ENCODE measurements at places on chromosomes 12 and 14.

- no peak for DNase-seq
Measured at GRCh38 chr14:72443991-72444441, 449.9 kb downstream of the DPF3 start.

GRCh38 chr14:47919997-47920396 is 244.6 kb upstream of the MDGA2 start:
- DNase-seq = no peak

- no peak for DNase-seq
Measured at GRCh38 chr12:100197486-100197885, 3.1 kb upstream of the ACTR6 start.

DNA sequence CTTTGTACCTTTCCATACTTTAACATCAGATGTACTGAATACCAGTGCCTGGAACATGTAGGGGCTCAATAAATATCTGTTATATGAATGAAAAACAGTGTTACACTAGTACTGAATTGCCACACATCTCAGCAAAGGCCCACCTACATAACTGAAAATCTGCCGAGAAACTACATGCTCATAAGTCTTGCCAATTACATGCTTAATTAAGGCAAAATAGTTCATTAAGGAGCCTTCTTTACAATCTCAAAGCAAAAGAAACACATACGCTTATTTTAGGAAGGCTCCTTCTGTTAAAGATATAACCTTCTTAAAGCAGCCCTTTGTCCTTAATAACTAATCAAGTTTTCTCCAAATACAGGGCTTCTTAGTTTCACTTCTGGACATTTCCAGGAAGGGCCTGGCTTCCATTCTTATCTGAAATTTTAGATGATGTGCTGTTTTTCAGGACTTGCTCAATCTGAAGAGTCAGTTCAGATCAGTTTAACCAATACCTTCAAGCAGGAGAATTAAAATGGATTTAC is 11.5 kb downstream of the LIMA1 start:
- DNase-seq = no peak

- no peak for DNase-seq
Measured at GRCh38 chr14:32304296-32304695, 24.8 kb upstream of the AKAP6 start.

GRCh38 chr14:101991352-101991751 is 27.0 kb downstream of the DYNC1H1 start:
- DNase-seq = no peak

- DNase-seq = no peak
Measured at GRCh38 chr12:47825173-47825639, 5.5 kb upstream of the HDAC7 start.

- DNase-seq = no peak
Measured at GRCh38 chr14:50064993-50065392, 51.4 kb downstream of the VCPKMT start.

GRCh38 chr14:95106971-95107370 is 50.4 kb downstream of the DICER1 start:
- no peak for DNase-seq

GRCh38 chr14:20620798-20621478 is 20.6 kb downstream of the OR6S1 start:
- no peak for DNase-seq

DNA sequence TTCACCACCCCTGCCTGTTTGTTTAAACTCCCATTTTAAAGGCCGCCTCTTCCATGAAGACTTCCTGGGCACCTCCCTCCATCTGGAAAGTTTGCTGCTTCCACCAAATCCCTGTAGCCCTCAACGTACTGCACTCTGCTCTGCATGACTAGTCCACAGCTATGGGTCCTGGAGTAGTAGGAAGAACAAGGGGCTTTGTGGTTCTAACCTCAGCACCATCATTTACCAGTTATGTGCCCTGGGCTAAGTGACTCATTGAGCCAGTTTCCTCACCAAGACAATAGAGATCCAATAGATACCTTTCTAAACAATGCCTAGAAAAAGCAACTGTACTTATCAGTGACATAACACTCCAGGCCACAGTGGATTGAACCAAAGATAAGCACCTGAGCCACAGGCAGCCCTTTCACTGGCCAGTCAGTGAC is 8.5 kb upstream of the LTBP2 start:
- no peak for DNase-seq

DNA sequence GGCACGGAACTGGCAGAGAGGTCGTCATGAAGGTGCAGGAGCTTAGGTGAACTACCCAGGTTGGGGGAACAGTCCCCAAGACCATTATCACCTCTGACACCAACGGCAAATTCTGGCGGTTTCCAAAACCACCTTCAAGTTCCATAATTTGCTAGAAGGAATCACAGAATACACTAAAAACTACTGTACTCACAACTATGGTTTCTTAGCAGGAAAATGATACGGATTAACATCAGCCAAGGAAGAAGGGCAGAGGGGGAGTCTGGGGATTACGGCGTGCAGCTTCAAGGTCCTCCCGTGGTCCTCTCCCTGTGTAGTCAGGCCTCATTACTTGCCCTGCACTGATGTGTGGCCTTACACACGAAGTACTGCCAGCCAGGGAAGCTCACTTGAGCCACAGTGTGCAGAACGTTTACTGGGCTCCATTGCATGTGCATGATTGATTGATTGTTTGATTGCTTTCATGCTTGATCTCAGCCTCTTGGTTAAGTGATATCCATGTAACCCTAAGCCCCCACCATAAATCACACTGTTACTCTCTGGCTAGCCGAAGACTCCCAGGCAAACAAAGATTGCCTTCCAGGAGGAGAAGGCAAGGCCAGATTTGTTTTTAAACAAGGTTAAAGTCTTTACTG is 837 bp upstream of the STX2 start:
- DNase-seq = no peak

GRCh38 chr12:48936379-48936979 is 11.2 kb upstream of the FKBP11 start:
- no peak for DNase-seq

GRCh38 chr14:93655078-93655750 is 133.1 kb downstream of the PRIMA1 start:
- DNase-seq = no peak

DNA sequence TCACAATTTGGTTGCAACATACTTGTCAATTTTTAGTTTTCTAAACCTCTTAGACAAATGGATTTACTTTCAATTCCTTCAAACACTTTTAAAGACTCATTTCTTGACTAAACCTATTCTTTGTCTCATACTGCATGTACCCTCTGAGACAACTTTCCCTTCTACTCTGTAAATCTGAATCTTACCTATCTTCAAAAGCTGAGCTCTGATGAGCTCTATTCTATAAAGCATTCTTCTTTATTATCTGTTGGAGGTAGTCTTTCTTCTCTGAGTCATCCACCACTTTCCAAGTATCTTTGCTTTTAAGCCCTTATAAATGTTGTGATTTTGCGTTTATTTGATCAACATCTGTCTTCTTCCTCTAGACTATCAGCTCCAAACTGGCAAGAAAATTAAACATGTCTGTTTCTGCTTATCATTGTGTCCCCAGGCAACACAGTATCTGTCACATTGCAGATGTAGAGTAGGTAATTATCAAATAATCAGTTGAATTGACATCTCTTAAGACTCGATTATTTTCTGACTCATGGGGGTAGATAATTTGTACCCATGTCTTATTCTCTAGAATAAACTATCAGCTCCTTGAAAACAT is 265.6 kb upstream of the FAR2 start:
- no peak for DNase-seq

- no peak for DNase-seq
Measured at GRCh38 chr12:132167611-132168310, 23.5 kb downstream of the NOC4L start.

DNA sequence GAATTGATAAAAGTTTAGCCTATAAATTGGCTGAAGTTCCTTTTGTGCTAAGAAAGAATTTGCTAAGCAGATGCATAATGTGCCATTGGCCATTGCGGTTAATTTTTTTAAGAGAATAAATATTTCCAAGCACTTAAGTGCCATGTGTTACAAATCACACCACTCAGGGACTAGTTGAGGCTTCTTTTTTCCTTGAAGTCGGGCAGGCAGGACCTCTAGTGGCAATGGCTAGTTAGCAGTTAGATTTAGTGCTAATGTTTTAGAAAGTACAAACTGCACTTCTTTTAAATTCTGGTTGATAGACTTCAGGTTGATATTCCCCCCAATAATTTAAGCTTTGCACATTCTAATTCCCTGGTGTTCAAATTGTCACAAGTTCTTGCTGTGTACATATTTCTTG is 294.3 kb downstream of the APAF1 start:
- DNase-seq = no peak

DNA sequence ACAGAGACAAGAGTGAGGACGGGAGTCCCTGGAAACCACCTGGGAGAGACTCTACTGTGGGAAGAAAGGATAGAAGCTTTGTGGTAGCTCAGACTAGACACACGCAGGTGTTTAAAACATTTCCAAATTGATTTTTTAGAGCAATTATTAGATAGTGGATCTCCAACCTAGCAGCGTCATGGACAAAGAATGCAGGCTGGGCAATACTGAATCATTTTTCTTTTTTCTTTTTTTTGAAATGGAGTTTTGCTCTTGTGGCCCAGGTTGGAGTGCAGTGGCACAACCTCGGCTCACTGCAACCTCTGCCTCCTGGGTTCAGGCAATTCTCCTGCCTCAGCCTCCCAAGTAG is 13.1 kb downstream of the GPR132 start:
- no peak for DNase-seq

- no peak for DNase-seq
Measured at GRCh38 chr12:53703756-53704155, 23.5 kb downstream of the CALCOCO1 start.

- DNase-seq = no peak
Measured at GRCh38 chr12:122366685-122367475, 55.6 kb downstream of the CLIP1 start.

DNA sequence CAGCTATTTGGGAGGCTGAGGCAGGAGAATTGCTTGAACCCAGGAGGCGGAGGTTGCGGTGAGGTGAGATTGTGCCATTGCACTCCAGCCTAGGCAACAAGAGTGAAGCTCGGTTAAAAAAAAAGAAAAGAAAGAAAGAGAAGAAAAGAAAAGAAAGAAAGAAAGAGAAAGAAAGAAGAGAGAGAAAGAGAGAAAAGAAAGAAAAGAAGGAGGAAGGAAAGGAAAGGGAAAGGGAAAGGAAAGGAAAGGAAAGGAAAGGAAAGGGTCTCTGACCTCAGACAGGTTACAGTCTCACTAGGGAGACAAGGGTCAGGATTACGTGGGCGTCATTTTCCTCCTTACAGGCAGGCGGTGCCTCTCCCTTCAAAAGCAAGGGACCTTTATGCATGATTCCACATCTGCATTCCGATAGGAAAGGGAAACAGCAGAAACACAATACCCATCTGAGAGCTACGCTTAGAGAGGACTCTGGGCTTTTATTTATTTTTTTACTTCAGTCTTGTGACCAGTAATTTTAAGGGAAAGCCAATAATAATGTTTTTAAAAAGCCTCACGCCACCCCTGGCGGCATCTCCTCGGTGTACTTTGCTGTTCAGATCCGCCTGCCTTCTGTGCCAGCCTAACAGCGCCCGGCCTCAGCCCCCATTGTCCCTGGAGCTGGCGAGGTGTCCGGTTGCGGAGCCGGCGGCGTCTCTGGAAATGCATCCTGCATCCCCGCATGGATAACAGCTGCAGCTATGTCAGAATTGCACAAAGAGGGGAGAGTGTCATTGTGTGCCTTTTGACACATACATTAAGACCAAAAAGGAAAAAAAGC is 945 bp upstream of the HIP1R start:
- DNase-seq = no peak

DNA sequence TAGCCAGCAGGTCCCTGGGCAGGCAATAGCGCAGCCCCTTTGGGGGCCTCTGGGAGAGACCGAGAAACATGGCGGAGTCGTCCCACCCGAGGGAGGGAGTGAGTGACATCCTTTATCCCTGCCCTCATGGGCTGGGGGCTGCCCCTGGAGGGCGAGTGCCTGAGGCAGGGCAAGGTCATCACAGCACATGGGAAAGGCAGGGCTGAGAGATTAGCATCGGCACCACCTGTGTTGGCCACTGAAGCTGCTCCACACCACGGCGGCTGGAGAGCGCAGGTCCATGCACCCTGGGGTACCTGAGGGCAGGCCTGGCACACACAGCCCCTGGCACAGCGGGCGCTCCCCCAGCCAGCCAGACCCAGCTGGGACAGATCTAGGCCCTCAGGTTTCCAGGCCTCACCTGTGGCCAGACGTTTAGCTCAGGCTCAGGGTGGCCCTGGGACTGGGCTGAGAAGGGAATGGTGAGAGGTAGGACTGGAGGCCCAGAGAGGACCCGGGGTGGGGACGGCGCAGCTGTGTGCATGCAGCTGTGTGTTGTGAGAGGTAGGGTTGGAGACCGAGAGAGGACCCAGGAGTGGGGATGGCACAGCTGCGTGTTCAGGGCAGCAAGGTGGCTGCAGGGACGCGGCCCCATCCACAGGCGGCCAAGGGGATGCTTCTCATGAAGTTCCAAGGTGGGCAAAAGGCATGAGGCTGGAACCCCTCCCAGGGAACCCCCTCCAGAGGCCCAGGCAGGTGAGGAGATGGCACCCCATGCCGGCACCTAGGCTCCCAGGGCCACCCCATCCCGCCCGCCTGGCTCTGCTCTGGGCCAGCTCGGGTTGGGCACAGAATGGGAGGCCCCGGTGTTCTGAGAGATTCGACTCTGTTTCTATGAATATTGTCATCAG is 74.1 kb downstream of the KIF26A start:
- no peak for DNase-seq
